ENCODE measurements at places on chromosomes 1 and 21. TPM values are rescaled to one million over a fixed set of nuclear protein-coding genes. Genes with fewer than 3 reads are reported as not detected.

The YBX1 gene
- 620 TPM for total RNA-seq

The SIM2 gene
- total RNA-seq: 1.7 TPM

- no peak for DNase-seq
Measured at GRCh38 chr1:69913977-69914376, 291.4 kb downstream of the LRRC40 start.

- DNase-seq: no peak
Measured at GRCh38 chr1:40140211-40140973, 20.8 kb upstream of the RLF start.

GRCh38 chr1:150513351-150513791 is 2.2 kb upstream of the FALEC start:
- DNase-seq: no peak

- no peak for DNase-seq
Measured at GRCh38 chr1:234127026-234127671, 222.7 kb downstream of the SLC35F3 start.

DNA sequence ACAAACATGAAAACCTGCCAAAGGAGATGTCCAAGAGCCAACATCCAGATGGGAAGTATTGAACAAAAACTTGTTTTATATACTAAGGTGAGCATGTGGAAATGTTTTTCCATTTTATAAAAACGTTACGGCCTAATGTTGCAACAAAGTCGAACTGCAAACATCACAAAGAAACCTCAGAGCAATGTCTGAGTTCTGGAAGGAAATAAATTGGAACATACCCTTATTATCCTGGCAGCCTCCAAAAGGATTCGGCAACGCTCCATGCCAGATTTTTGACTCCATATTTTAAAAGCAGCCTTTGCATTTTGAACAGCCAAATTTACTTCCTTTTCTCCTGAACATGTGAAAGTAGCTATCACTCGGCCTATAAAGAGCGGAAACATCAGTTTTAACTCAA is 3.3 kb downstream of the ALDH9A1 start:
- no peak for DNase-seq

GRCh38 chr1:19606817-19607642 is 37.1 kb upstream of the NBL1 start:
- DNase-seq: no peak

- DNase-seq: no peak
Measured at GRCh38 chr1:15083578-15083977, 70.0 kb upstream of the TMEM51 start.
